Mucosa of gallbladder (tissue), 1 donor: ENCODE measurements at places on chromosomes 1 and 21.

GRCh38 chr1:63827411-63828321, 53.8 kb downstream of the ROR1 start:
- no peak for DNase-seq

DNA sequence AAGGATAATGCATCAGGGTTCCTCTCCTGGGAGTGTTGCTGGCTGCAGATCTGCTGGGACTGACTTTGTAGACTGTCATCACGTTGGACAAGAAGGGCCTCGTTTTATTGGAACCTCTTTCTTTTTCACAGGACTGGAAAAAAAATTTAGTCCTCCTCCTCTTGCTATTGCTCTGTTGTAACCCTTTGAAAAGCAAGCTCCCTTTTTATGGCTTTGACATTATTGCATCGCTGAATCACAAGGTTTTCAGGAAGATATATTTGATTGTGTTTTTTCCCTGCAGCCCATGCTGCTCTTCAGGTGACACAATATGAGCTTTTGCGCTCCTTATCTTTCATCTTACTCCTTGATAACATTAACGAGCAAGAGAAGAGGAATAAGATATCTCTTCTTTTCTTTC, 290.9 kb downstream of the CAMTA1 start:
- no peak for DNase-seq

- DNase-seq, result peak; percentile 83
Observed at GRCh38 chr1:203287109-203287893, 18.0 kb upstream of the BTG2 start.

GRCh38 chr1:96372881-96373280, 348.7 kb upstream of the PTBP2 start:
- DNase-seq, result no peak

GRCh38 chr1:119882132-119883049, 13.9 kb downstream of the ADAM30 start:
- no peak for DNase-seq

DNA sequence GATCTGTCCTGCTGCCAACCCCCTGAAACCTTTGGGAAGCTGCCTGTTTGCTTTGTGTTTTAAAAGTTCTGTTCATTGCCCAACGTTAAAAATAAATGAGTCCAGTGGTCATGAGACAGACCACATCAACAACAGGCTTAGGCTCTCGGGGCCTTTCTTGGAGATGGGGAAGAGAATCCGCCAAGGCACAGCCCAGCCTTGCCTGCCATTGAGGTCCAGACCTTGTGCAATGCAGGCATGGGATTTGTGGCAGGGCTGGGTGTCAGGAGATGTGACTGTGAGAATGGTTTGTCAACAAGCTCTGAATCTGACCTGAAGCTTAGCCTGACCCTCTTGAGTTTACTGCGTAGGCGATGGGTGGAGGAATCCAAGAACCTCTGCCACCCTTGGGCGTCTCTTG, 4.2 kb downstream of the SPSB1 start:
- DNase-seq, result no peak

- DNase-seq, result no peak
Observed at GRCh38 chr21:42013931-42014330, 3.8 kb upstream of the ZBTB21 start.
